Glomerular endothelial cell (primary cell): ENCODE measurements at places on chromosomes 12 and 14. TPM values are rescaled to one million over a fixed set of nuclear protein-coding genes. Genes with fewer than 3 reads are reported as not detected.

DNA sequence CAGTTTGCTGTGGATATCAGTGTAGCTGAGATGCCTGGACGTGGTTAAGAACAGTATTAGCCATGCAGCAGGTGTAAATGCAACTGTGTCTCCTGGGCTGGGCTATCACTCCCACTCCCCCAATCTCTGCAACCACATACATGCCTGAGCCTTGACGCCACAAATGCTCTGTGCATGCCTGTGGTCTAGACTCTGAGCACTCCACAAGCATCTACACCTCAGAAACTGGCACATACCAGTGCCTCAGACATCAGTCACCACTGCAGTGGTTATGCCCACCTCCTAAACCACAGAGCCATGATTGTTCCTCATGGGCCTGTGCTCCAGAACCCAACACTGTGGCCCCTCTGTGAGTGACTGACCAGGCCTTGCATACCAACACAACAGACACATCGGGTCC, 226.8 kb upstream of the ALG10 start:
- DNase-seq = no peak

Gene GPRC5D
- not detected in 2 replicates for total RNA-seq

DNA sequence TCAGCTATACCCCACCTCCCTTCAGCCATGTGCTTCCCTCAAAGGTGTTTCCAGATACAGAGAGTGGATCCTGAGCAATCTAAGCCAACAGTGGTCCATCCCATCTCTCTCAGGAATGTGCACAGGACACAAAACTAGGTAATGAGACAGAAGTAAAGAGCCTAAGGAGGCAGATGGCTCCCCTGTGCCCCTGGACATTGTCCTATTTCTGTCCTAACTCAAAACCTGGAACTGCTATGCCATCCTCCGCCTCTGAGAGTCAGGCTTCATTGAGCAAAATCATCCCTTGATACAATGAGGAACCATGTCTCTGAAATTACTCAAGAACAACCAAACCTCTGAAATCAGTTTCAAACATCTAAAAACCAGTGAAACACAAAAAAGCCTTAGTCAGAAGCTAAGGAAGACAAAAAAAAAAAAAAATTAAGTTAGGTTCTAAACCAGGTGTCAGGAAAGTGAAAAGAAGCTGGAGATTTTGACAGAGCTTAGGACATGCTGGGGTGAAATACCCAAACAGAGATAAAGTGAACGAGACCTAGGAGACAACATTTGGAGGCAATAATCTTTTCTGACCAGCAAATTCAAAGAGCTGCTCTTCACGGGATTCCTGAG, 200.3 kb upstream of the PLEKHG7 start:
- DNase-seq = no peak

Gene HOMEZ
- total RNA-seq = 13.8 and 14.6 TPM in 2 replicates

Gene EXOC3L4
- total RNA-seq = not detected in 2 replicates

DNA sequence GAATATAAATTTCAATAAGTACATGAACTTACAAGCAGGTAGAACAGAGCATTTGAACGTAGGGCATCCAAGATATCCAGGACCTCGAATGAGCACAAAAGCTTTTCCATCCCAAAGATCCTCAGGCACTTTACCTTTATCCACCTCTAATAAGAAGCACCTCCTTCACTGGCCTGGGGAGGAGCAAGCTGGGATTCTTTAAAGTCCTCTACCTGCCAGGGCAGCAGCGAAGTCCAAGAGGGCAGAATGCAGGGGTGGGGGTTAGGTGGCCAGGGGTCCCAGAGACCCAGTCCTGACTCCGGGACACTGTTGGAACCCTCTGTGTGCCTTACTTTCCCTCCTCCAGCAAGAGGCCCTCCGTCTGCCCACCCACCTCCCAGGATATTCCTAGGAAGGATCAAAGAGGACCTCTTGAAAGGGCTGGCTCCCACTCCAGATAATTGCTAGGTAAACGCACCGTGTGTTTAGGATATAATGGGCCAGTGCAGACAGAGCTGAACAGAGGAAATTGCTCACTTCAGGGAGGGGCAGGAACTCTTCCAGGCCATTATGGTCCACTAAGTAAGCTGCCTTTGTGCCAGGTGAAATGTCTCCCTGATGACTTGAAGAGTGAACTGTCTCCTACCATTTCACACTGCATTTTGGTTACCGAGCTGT, 68.1 kb downstream of the TTC9 start:
- DNase-seq = no peak

DNA sequence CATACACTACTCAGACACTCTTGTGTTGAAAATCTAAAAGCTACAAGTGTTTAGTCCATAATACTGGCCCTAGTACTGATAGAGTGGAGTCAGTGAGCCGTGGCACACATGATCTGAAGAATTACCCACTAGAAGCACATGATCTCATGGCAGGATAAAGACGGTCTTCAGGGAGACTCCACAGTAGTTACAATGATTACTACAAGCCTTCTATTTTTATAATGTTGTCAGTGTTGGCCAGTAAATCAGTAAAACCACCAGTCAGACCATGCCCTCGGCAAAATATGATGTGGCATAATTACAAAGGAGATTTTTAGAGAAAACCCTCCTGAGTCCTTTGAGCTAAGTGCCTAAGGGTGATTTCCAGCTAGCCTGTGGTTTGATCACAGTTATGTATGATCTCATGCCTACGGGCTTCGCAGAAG, 114.9 kb downstream of the PDZRN4 start:
- DNase-seq = no peak

- DNase-seq = no peak
These were observed 148.7 kb downstream of the MDGA2 start for GRCh38 chr14:47526591-47527244.
